ENCODE measurements at places on chromosomes 7 and 10.

DNA sequence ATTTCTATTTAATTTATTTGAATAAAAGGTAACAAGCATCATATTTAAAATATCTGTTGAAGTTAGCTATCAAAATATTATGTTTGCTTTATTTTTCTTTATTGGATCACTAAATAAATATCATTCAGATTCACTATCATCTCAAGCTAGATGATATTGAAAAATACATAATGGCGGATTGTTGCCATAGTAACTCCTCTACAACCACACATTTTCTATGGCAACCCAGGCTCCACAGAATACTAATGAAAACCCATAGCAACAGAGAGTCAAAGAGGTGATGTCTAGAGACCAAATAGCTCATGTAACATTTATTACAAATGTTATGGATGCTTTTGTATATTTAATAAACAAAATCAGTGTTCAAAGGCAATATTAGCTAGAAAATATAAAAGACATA lies 148.9 kb upstream of the CDK1 start:
- no peak for DNase-seq

GRCh38 chr7:159329818-159330378 lies 185.2 kb upstream of the VIPR2 start:
- DNase-seq = no peak

- DNase-seq = peak; percentile 32
Measured at GRCh38 chr10:26093229-26093628, 123.3 kb upstream of the GAD2 start.

GRCh38 chr10:123227706-123228105 lies 73.5 kb downstream of the BUB3 start:
- no peak for DNase-seq

DNA sequence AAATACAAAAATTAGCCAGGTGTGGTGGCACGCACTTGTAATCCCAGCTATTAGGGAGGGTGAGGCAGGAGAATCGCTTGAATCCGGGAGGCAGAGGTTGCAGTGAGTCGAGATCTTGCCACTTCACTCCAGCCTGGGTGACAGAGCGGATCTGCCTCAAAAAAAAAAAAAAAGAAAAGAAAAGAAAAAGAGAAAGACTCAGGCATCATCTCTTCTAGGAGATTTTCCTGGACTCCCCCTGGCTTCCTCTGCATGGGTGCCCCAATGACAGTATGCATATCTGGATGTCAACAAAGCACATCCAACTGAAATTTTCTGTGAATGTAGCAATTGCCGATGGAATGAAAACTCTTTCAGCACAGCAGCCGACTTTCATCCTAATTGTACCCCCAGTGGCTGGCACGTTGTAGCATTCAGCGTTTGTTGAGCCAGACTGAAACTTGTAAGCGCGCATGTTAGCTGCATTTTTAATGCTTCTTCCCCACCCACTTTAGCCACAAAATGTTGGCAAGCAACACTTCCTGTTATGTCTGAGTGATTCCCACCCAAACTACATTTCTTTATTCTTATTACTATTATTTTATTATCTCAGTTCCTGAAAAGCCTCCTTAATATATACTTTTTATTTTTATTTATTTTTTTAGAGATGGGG lies 70.2 kb downstream of the PRTFDC1 start:
- no peak for DNase-seq

DNA sequence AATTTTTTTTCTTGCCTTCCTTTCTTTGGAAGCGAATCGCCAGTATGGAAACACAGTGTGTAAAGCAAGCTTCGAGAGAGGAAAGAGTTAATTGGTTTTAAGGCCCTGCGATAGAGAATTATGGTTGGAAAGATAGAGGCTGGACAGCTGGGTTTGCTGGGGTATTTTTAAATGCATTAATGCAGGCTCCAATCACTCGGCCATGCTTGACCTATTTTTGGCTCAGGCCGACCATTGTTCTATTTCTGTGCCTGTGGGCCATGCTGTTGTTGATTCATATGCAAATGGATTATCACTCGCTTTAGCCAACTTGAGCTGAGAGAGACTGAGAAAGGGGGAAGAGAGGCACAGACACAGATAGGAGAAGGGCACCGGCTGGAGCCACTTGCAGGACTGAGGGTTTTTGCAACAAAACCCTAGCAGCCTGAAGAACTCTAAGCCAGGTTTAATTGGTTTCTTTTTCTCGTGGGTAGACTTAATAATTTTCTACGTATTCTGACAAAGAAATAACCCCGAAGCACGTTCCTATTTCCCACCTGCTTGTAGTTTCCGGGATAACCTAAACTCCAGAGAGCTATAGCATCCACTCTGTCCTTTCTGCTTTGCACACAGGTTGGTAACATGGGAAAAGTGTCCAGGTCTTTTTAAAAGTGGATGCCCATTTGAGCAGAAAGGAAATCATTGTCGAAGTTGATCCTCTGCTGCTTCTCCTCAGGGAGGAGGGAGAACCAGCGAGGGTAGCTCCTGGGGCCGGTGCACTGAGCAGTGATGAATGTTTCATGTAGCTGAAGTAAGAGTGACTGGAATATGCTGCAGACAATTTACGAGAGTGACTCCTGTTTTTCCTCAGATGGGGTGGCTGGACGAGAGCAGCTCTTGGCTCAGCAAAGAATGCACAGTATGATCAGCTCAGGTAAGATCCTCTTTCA lies at the start of gene HDAC9:
TSS of gene HDAC9 (plus strand) at position 338 of the 929 bp plus-strand sequence. CDS start at position 892, 554 bp downstream.
- DNase-seq = peak; percentile 86

DNA sequence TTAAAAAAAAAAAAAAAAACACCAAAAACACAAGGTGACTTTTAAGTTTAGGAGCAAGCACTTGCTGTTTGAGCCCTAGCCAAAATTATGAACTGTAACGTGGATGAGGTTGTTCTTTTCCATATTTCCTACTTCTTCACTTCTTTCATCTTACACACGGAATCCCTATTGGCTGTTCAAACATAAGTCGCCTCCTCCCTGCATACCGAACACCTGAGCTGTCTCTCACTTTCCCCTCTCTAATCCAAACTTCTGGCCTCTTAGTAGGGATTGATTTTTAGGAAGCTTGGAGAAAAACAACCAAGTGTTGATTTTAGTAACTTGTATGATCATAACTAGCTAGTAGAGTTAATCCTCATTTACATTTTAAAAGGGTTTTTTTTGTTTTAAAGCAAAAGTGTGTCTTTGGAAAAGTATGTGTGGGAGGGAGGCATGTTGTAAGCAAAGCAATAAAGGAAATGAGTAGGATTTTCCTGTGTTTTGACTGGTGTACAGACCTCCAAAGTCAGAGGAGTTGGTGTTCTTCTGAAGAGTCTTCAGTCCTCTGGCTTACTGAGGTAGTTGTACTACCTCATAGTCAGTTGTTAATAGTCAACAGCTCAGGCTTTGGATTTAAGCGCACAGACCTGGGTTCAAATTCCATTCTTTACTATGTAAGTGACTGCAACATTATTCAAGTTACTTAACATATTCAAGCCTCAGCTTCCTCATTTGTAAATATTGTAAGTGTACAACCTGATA lies 39.3 kb downstream of the RABGEF1 start:
- DNase-seq = no peak

Measured in MM.1S (cell line).